ENCODE measurements at places on chromosomes 2 and 18. TPM values are rescaled to one million over a fixed set of nuclear protein-coding genes. Genes with fewer than 3 reads are reported as not detected.

The PRR30 gene
- total RNA-seq = not detected

DNA sequence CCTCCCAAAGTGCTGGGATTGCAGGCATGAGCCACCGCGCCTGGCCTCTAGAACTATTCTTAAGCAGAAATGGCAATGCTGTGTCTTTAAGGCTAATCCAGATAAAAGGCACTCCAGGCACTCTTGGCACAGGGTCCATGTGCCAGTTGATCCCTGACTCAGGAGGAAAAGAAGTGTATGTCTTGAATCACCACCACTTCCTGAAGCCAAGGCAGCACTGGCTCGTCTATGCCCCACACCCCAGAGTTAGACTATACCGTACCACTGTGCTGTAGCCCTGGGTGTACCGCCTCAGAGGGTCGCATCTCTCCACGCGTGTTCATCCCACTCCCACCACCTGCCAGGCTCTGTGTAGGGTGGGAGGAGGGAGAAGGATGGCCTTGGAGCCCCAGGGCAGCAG, 9.0 kb downstream of the TNFRSF11A start:
- DNase-seq = no peak

GRCh38 chr18:27695052-27695451, 481.9 kb downstream of the CDH2 start:
- no peak for DNase-seq

- DNase-seq = peak; percentile 37
Measured at GRCh38 chr2:109214651-109215371, 85.8 kb downstream of the SH3RF3 start.

The KIF3C gene
- total RNA-seq = 56.6 TPM

DNA sequence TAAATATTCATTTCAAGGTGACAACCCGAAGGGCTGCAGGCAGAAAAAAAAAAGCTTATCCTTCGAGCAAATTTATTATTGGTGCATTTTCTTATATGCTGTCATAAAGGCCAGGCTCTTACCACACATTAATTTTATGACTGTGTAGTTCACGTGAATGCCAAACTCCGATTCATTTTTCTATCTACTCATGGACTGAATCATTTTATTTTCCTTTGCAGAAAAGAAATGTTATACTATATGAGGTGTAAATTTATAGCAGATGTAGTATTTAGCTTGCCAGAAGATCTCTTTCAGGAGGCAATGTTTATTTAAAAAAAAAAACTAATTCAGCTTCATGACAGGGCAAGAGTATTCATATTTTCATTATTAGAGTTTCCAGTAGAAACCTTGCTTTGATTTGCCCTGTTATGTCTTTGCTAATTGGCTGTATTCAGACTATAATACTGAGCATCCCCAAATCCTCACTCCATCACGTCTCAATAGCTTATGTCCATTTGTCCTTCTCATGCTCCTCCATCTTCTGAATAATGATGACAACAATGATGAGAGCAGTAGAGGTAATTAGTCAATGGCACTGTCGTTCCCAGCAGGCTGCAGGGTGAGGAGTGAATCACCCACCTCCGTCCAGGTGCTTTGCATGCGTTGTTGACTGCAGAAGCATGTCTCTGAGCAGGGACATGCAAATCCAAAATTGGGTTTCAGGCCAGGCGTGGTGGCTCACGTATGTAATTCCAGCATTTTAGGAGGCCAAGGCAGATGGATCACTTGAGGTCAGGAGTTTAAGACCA, 101.1 kb upstream of the RAB12 start:
- no peak for DNase-seq

DNA sequence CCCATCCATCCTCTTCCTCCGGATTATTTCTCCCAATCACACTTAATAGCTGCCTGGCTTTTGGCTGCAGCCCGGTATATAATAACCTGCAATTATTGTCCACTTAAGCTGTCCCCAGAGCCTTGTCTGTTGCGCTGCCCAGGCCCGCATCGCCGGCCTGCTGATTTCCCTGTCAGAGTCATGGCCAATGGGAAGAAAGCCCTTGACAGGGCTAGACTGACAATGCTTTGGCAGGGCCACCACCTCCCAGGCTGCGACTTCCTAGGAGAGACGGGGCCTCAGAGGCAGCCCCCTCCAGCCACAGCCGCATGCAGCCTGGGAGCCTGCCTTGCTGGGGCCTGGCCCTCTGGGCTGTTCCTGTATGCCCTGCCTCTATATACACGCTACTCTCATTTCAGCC, 10.0 kb upstream of the CELF4 start:
- DNase-seq = no peak

All from sciatic nerve (tissue), 2 donors.